ENCODE measurements at places on chromosomes 7 and 10. TPM values are rescaled to one million over a fixed set of nuclear protein-coding genes. Genes with fewer than 3 reads are reported as not detected.

SPDYE5 gene
- 0.16 TPM for total RNA-seq

CHCHD3 gene
- total RNA-seq, result 65.3 TPM

SLC13A1 gene
- not detected for total RNA-seq

LIPA gene
- 41.1 TPM for total RNA-seq

CHAT gene
- total RNA-seq, result not detected

H2BK1 gene
- not detected for total RNA-seq

FXYD4 gene
- total RNA-seq, result not detected

AASS gene
- 27.8 TPM for total RNA-seq

ABCA13 gene
- total RNA-seq, result 0.09 TPM

PTF1A gene
- not detected for total RNA-seq

BRAT1 gene
- 31.6 TPM for total RNA-seq

ZNF804B gene
- total RNA-seq, result not detected

NRCAM gene
- total RNA-seq, result 49.0 TPM

ITIH5 gene
- total RNA-seq, result not detected

SEC24C gene
- 95.5 TPM for total RNA-seq

MINDY4 gene
- total RNA-seq, result 4.7 TPM

CYREN gene
- total RNA-seq, result 30.8 TPM

NME8 gene
- not detected for total RNA-seq

GARIN1A gene
- 3.6 TPM for total RNA-seq

CPA2 gene
- total RNA-seq, result not detected

ANXA8L1 gene
- not detected for total RNA-seq

SH2B2 gene
- total RNA-seq, result 0.25 TPM

C7orf25 gene
- total RNA-seq, result 4.2 TPM

SPAG6 gene
- not detected for total RNA-seq

XRCC2 gene
- total RNA-seq, result 8.5 TPM

PON1 gene
- not detected for total RNA-seq

SLC25A28 gene
- total RNA-seq, result 32.6 TPM

ANKRD30A gene
- not detected for total RNA-seq

CBX3 gene
- total RNA-seq, result 200 TPM

ENTPD1 gene
- 23.0 TPM for total RNA-seq

HOXA7 gene
- 15.6 TPM for total RNA-seq

Measured in endothelial cell of umbilical vein (primary cell).